RWPE1 (cell line): ENCODE measurements at places on chromosomes 5 and 9.

DNA sequence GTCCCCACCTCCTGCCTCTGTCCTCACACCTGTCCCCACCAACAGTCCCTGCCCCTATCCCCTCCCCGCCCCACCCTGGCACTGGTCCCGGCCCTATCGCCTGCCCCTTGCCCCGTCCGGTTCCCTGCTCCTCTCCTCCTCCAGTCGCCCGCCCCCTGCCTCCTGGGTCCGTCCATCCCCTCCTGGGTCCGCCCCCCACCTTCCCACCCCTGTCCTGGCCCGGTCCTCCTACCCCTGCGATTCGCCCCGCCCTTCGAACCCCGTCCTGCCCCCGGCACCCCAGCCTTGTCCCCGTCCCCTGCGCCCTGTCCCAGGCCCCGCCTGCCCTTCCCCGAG is 372 bp downstream of the EDF1 start:
- no peak for DNase-seq

DNA sequence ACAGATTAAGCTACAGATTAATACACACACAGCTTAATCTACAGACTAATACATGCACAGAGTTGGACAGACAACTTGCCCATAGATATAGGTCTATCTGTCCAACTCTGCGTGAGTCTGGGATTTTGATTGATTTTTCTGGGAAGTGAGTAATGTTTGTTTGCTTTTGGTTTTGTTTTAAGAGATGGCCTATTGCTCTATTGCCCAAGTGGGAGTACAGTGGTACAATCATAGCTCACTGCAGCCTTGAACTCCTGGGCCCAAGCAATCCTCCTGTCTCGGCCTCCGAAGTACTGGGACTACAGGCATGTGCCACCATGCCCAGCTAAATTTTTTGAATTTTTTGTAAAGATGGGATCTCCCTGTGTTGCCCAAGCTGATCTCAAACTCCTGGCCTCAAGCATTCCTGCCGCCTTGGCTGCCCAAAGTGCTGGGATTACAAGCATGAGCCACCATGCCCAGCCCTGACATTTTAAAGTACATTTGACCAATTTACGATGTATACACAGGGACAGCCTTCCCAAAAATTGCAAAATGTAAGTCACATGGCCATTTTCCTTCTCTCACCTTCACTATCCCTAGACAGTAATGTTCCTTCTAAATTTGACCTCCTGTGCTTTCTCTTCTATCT is 50.8 kb downstream of the PAPPA start:
- no peak for DNase-seq

GRCh38 chr5:59645380-59645779 is 248.1 kb downstream of the PDE4D start:
- DNase-seq = no peak

DNA sequence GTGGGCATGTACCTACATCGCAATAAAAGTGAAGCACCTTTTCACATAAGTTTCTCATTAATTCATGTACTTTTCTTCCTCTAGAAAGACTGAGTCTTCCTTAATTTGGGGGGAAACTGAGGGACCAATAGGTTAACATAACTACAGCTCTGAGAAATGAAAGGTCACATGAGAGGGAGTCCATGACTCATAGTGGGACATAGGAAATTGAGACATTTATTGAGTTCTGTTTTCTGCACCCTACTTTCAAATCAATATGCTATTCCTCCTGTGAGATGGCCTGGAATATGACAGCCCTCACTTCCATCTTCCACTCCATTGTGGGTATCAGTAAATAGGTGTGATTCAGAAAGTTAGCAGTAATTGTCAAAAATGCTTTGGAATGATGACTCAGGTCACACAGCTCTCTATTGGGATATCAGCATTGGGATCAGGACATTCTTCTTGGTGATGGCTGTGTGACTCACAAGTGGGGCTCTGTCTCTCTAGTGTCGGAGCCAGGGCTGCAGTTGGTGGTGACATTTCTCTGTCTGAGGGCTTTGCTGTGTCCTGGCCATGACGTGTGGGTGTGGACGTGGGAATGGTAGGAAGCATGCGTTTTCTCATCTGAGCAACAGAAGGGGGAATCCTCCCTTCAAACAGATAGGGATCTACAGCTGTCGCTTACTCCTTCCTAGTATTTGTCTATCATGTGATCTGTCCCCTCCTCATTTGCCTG is 125.0 kb downstream of the TRIO start:
- DNase-seq = peak; percentile 76

DNA sequence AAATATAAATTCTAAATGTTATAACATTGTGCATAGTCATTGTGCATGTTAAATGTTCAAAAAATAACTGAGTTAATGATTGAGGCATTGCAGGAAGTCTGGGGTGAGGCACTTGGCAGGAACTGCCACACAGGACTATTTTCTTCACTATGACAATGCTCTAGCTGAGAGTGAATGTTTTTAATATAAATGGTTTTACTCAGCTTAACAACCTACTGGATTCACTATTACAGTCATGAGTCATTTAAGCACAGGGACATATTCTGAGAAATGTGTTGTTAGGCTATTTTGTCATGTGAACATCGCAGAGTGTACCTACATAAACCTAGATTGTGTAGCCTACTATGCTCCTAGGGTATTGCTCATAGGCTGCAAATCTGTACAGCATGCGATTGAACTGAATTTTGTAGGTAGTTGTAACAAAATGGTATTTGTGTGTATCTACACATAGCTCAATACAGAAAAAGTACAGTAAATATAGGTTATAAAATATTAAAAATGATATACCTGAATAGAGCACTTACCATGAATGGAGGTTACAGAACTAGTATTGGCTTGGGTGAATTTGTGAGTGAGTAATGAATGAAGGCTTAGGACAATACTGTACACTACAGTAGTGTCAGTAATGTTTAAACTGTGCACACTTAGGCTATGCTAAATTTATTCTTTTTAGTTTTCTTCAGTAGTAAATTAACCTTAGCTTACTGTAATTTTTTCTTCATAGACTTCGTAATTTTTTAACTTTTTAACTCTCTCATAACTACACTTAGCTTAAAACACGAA is 346.1 kb upstream of the PTGER4 start:
- DNase-seq = peak; percentile 8

GRCh38 chr5:75514323-75514722 is 2.6 kb downstream of the POLK start:
- DNase-seq = no peak

DNA sequence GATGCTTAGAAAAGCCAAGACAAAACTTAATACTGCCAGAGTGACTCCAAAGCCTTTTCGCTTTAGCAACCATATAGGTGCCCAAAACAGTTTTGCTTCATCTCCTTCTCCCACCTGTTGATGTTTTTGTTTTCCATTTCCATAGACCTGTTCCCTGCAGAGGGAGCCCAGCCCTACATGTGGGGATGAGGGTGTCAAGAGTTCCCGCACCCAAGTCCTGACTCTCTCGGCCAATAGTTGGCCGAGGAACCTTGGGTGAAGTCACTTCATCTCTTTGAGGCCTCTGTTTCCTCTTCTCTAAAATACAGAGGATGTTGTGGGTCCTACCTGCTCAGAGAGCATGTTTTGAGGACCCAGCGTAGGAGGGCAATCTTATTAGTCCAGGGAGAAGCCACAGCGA is 38.5 kb upstream of the LCP2 start:
- no peak for DNase-seq

DNA sequence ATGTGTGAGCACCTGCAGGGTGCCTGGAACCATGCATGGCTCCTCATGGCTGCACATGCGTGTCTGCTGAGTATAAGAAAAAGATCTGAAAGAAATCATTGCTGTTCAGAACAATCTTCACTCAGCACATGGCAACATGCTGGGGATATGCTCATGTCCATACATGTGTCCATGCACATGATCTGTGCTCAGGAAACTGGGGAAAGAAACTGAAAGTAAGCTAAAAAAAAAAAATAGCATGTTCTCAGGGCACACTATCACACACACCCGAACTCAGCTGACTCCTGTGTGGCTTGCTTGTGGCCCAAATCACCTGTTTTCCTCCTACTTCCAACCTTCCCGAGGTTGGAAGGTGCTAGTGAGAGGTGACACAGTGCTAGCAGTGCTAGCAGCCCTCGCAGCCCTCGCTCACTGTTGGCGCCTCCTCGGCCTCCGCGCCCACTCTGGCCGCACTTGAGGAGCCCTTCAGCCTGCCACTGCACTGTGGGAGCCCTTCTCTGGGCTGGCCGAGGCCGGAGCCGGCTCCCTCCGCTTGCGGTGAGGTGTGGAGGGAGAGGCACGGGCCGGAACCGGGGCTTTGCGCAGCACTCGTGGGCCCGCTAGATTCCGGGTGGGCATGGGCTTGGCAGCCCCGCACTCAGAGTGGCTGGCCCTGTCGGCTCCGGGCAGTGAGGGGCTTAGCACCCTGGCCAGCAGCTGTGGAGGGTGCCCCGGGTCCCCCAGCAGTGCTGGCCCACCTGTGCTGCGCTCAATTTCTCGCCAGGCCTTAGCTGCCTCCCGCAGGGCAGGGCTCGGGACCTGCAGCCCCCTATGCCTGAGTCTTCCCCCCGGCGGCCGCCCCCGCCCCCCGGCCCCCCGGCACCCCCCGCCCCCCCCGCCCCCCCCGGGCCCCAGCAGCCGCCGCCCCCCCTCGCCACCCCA is 76.0 kb downstream of the GADD45G start:
- no peak for DNase-seq

- DNase-seq = no peak
Observed at GRCh38 chr9:11233696-11234095, 620.9 kb upstream of the PTPRD start.

DNA sequence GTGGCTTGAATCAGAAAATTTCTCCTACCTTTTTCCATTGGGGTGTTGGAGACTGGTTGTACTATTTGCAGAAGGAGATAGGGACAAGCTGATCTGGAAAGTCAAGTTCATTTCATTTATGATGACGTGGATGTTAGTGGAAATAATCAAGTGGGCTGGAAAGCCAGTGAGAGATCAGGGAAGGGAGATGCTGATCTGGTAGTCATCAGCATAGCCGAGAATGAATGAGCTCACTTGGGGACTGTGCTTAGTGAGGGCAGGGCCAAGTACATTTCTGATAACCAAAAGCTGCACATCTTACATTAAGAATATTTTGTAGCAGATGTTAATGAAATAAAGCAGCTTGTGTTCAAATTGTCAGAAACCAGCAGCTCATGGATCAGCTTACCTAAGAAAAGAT is 12.1 kb downstream of the MAN2A1 start:
- no peak for DNase-seq

GRCh38 chr5:147372191-147372590 is 137.4 kb downstream of the STK32A start:
- no peak for DNase-seq

DNA sequence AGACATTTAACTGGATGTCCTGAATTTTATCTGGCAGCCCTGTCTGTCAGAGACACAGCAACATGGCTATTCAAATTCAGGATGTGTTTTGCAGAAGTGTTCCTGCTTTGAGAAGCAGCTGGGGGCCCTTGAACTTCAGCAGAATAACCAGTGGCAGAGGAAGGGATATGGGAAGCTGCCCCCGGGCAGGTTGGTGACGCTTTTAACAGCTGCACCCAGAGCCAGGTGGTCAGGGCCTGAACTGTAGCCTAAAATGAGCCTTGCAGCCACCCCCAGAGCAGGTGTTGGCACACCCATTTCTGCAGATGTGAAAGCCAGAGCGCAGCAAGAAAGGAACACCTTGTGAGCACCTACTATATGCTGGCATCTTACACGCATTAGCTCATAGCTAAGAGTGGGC is 128.7 kb upstream of the BOD1 start:
- no peak for DNase-seq

DNA sequence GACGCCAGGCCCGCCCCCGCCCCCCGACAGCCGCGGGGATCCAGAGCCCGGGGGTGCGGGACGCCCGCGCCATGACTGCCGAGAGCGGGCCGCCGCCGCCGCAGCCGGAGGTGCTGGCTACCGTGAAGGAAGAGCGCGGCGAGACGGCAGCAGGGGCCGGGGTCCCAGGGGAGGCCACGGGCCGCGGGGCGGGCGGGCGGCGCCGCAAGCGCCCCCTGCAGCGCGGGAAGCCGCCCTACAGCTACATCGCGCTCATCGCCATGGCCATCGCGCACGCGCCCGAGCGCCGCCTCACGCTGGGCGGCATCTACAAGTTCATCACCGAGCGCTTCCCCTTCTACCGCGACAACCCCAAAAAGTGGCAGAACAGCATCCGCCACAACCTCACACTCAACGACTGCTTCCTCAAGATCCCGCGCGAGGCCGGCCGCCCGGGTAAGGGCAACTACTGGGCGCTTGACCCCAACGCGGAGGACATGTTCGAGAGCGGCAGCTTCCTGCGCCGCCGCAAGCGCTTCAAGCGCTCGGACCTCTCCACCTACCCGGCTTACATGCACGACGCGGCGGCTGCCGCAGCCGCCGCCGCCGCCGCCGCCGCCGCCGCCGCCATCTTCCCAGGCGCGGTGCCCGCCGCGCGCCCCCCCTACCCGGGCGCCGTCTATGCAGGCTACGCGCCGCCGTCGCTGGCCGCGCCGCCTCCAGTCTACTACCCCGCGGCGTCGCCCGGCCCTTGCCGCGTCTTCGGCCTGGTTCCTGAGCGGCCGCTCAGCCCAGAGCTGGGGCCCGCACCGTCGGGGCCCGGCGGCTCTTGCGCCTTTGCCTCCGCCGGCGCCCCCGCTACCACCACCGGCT is 1.0 kb downstream of the FOXE1 start:
- DNase-seq = peak; percentile 45

- DNase-seq = no peak
Observed at GRCh38 chr5:116695681-116696080, 121.1 kb upstream of the SEMA6A start.

DNA sequence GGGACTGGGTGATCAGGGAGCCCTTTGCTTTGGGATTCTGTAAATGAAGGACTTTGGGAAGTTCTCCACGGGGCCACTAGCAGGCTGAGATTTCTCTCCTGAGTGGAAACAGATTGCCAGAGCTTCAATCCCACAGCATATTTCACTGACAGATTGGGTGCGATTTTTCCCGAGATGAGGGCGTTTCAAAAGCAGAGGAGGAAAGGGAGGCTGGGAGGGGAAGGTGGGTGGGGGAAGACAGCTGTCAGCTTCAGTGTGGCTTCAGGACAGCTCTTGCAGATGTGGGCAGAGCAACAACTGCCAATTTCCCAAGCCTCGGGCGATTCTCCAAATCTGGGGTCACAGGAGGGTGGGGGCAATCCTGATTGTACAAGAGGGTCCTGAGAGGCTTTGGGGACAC is 258.5 kb upstream of the ADRA1B start:
- DNase-seq = no peak
